AG09309 (cell line): ENCODE measurements at places on chromosomes 7 and 10.

GRCh38 chr10:128438417-128439063 lies 312.3 kb upstream of the MKI67 start:
- no peak for DNase-seq

DNA sequence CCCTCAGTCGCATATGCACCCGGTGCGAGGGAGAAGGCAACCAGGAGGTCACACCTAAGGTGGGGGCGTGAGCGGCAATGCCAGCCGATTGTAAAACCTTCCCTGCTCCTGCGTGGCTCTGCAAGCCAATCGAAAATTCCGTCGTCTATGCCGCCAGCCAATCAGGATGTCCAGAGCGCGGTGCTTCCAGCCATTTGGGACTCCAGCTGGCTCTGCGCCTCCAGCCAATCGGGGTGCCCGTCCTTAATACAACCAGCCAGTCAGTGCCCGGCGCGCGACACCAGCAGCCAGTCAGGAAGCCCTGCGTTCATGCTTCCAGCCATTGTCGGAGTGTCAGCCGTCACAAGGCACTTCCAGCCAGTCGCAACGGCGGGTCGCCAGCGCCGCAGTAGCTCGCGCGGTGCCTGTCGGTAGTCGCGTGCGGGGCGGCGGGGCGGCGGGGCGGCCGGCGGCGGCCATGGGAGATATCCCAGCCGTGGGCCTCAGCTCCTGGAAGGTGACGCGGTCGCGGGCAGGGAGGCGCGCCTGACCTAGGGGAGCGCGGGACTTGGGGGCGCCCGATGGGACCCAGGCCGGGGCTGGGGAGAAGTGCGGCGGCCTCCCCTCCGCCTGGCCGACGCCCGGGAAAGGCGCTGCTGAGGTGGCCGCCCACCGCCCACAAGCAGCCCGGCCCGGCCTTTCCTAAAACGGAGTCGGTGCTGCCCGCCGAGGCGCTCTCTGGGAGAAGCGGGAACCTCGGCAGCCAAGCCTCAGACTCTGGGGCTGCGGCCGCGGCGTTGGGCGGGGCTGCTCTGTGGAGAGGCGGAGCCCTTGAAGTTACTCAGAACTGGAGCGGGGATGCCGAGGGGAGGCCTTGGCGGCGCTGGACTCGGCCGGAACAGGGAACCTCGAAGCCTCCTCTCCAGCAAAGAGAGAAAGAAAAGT lies at the start of gene AKR1E2:
Gene AKR1E2, plus strand, starts transcription at position 340 of the 924 bp plus-strand sequence. Its CDS starts 118 bp downstream, at position 458.
- DNase-seq: peak; percentile 87

- no peak for DNase-seq
These were observed 47.3 kb upstream of the CPN1 start for GRCh38 chr10:100128951-100129350.

DNA sequence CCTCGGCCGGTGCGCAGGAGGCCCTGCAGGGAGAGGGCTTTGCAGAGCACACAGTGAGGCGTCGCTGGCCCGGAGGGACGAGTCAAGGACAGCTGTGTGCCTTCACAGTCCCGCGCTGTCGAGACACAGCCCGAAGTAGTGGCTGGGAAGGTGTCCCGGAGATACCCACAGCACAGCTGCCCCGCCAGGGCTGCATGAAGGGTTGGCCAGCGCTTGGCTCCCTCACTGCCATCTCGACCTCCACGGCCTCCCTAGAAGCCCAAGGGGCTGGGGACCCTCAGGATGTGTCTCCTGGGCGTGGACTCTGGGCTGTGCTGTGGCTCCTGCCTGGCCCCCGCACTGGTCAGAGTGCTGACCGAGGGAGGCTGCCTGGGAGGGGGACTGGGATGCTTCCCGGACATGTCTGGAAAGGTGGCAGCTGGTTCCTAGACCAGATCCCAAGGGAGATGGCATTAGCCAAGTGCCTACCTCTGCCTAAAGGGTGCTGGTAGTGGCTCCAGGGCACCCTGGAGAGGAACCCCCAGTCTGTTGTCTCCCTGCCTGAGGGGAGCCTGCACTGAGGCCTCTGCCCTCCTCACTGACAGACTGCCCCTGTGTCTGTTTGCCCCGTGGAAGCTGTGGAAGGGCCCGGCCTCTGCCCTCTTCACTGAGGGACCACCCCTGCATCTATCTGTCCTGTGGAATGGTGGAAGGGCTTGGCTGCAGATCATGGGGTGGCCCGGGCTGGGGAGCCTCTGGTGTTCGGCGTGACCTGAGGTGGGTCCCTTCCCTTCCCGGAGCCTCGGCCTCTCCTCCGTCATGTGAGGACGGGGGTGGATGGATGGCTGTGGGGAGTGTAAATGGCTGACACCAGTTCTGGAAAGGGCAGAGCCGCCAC lies 5.8 kb downstream of the ELFN1 start:
- DNase-seq: no peak

DNA sequence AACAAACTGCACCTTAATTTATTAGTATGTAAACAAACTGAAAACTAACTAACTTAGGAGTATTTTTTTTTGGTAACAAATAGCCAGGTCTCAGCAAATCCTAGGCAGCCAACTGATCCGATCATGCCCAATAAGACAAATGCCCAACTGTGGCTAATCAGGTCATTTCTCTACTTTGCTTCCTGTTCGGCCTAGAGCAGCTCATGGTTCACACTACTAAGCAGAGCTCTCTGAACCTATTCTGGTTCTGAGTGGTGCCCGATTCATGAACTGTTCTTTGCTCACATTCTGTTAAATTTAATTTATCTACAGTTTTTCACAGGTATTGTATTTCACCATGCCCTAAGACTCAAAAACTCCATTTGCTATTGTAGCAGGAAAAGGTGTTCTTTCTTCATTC lies 55.1 kb downstream of the CCDC3 start:
- DNase-seq: no peak

DNA sequence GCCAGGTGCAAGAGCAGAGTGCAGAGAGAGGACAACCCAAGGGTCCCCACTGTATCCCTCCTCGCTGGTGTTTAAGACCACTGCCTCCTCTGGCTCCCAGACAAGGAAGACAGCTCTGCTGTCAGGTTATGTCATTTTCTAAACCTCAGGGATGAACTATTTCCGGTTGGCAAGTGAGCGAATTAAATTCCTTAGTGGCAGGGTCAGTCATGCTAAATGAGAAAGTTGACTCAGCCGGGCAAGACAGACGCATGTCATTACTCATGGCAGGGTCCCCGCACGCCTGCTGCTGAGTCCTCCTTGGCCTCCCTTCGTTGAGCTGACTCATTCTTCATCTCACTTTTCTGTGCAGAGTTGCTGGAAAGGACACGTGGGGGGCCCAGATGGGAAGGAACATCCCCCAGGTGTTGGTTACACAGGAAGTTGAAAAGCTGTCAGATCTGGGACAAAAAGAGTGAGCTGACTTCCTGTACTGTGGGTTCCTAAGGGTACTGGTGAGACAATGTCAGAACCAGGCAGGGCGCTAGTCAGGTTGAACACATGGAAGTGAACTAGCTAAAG lies 47.1 kb upstream of the UCN3 start:
- DNase-seq: peak; percentile 33

DNA sequence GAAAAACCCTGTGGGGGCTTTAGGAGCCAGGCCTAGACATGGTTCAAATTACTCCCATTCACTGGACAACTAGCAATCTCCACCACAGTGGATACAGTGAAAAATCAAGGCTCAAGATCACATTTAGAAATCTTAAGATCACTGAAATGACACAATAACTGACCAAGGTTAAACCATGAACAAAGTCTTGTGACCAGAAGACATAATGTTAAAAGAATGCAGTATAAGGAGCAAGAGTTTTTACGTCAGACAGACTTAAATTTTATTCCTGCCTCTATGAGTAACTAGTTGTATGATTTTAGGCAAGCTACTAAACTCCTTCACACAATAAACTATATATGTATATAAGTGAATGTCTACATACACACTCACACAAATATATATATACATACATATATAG lies 68.5 kb downstream of the MICU1 start:
- DNase-seq: peak; percentile 13
